ENCODE measurements at places on chromosomes 11 and 22.

- no peak for DNase-seq
Measured at GRCh38 chr22:40328546-40329456, 17.5 kb upstream of the ADSL start.

DNA sequence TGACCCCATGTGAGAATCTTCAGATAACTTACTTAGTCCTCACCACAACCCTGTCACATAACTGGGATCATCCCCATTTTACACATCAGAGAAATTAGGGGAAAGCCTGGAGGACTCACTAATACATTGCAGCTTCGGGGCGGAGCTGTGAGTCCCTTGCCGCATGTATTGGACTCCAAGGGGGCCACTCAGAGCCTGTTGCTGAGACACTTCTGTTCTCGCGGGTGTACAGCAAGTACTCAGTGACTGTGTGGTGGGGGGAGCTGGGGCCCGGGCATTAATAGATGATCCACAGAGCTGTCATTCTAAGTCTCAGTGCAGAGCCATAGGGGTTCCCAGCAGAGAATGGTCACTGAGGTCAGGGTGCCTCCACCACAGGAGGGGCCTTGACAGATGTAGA, 13.5 kb downstream of the OAF start:
- no peak for DNase-seq

GRCh38 chr22:45708145-45708544, 36.5 kb downstream of the ATXN10 start:
- DNase-seq: no peak

DNA sequence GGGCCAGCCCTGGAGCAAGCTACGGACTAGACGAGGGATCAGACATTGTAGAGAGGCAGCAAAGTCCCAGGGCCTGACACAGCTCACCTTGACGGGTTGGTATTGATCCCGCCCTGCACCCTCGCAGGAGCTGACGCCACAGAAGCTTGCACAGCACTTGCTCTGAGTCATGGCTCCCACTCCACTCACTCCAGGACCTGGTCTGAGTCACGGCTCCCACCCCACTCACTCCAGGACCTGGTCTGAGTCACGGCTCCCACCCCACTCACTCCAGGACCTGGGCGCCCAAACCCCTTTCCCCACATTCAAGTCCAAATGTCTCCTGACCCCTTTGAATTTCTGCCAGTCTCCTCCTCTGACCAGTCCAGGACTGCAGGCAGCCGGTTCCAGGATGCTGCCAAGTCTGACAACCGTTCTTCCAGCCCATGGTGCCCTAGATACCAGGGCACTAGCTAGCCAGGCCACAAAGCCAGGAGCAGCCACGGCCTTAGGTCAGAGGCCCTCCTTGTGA, 6.0 kb upstream of the PNPLA5 start:
- DNase-seq: peak; percentile 43

GRCh38 chr22:20509344-20510047, 2.1 kb downstream of the MED15 start:
- DNase-seq: peak; percentile 91

GRCh38 chr22:20021196-20022181, 579 bp downstream of the TANGO2 start:
- DNase-seq: peak; percentile 69

DNA sequence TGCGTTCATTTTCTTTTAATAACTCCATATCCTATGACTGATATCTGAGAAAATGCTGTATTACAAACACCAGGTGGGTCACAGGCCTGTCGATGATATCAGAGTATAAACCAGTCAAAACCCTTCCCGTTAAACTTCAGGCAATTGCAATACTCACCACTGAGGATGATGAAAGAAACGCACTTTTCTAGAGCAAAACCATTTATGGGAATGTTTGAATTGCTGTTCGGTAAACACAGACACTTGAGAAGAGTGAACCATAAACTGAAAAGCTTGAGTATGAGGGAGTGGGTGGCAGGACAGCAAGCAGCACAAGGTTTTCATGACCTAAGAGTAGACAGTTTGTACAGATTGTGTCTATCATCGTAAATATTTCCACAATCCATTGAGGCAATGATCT, 139.8 kb upstream of the CEP126 start:
- no peak for DNase-seq

GRCh38 chr22:37664249-37665101, 6.0 kb downstream of the PDXP start:
- no peak for DNase-seq

- DNase-seq: no peak
Measured at GRCh38 chr11:65547446-65548125, 10.6 kb downstream of the LTBP3 start.

DNA sequence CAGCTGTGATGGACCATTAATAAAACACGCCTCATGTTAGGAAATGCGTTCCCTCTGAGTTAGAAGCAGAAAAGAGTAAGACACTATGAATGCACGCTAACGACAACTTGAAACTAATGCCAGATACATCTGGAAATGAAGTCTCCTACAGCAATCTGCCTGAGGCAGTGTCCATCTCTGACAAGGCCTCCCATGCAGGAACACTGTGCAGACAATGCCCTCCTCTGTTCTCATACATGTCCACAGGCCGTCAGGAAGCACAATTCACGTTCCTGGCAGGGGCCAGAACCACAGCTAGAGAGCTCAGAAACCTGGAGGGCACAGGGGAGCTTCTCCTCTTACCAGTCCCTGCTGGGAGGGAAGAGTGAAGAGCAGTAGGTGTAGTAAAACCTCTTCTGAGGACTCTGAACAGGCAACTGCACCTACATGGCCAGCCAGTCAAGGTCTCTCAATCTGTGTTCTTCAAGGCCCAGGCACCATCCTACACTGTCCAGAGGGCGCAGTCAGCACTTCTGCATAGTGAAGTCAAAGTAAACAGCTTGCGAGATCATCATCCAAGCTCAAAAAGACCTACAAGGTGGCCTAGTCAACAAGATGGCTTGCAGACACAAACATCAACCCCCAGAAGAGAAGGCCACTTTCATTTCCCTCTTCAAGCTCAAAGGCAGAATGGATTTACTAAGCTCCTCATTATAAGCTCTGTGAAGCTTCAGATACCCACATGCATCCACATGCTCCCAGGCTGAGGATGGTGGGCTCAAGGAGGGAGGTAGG, 41.5 kb upstream of the CYP2D6 start:
- DNase-seq: no peak

DNA sequence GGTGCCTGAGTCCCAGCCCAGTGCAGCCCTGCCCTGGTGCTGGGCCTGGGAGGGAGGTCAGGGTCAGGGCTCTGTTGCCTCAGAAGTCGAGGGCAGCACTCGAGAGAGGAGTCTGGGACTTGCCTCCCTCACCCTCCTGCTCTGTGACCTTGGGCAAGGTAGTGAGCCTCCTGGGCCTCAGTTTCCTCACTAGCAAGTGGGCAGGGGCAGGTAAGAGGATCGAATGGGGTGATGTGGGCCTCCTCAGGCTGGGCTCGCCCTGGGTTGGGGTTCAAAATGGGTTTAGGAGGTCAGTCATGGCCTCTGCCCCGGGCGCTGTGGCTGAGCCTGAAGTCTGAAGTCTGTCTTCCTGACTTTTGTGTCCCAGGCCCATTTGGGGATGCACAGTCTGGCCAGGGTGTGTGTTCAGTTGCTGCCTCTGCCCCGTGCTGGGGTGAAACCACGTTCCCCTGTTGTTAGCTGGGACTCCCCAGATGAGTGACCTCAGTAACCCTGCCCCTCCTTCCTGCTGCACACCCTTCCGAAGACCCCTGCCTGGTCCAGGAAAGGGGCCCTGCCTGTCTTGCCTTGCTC, 40.9 kb upstream of the CELSR1 start:
- no peak for DNase-seq

DNA sequence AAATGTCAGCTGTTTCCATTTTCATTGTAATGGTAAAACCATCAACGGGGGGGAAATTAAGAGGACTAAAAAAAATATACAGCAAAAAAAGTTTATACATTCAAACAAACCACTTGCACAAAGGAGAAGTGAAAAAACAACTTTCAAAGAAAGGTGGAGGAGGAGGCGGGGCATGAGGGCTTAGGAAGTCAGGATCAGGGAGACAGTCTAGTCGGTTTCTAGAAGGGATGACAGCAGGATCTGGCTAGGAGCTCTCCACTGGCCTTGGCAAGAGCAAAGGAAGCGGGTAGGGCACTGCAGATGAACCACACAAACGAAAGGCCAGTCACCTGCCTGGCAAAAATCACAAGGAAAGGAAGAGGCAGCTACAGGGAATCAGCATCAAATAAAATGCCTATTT, 31.0 kb downstream of the NAP1L4 start:
- DNase-seq: no peak

- DNase-seq: peak; percentile 57
Measured at GRCh38 chr11:130403271-130403804, 25.1 kb downstream of the ADAMTS8 start.

DNA sequence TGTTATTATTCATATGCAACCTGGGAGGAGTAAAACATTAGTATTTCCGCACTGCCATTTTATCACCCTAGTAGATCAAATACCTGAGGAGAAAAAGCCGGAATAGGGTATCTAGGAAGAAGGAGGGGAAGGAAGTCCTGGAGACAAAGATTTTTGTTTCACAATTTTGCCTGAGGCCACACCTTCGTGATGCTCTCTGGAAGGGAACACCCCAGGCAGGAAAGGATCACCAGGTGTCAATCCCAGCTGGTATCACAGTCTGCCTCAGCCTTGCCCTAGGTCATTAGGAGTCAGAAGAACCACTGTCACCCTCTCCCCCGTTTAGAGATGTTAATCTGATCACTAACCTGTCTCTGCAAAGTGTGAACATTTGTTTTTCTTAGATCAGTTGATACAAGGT, 35.4 kb upstream of the IGSF9B start:
- no peak for DNase-seq

- peak; percentile 9 for DNase-seq
Measured at GRCh38 chr11:129881570-129882170, 13.7 kb downstream of the NFRKB start.

DNA sequence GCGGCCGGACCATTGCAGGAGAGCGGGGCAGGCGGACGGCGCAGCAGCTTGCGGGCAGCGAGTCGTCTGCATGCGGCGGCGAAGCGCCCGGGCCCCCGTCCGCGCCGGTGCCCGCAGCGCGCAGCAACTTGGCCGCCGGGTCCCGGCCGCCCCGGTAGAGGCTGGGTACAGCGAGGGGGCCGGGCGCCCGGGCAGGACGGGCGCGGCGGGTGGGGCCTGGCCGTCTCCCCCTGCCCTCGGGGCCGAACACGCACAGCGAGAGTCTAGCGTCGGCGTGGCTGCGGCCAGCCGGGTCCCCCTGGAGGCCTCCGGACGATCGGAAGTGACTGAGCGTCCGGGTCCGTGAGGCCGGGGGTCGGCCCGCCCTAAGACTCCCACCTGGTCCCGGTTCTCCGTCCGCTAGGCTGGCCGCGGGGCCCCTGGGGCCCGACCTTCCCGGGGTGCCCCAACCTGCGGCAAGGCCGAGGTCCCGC, 775 bp upstream of the TRABD start:
- DNase-seq: no peak

DNA sequence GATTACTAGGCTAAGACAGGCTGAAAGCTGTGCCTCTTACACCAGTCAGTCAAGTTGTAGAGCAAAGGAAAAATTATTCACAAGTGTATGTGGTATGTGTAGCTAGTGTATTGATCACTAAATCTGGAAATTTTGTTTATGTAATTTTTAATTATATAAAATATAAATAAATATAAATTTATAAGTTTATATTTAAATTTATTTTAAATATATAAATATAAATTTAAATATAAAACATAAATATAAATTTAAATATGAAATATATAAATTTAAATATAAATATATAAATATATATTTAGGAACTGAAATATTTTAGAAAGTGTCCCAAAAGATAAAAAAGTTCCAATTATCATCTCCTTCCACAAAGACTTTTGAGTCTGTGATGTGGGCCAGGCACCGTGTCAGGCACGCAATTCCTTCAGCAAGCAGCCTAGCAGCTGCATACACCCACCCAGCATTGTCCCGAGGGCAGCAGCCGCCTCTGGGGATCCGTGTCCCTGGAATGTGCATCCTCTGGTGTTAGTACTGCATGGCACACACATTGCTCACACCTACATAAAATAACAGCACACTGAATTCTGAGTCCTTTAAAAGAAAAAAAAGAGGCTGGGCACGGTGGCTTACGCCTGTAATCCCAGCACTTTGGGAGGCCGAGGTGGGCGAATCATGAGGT, 1098.0 kb downstream of the BRD1 start:
- no peak for DNase-seq
